ENCODE measurements at places on chromosomes 2 and 18. TPM values are rescaled to one million over a fixed set of nuclear protein-coding genes. Genes with fewer than 3 reads are reported as not detected.

NPHP1 gene
- total RNA-seq, result 1.1 TPM

GRCh38 chr2:18262601-18263000 is 297.9 kb downstream of the RDH14 start:
- no peak for DNase-seq

PSTPIP2 gene
- 18.3 TPM for total RNA-seq

DNA sequence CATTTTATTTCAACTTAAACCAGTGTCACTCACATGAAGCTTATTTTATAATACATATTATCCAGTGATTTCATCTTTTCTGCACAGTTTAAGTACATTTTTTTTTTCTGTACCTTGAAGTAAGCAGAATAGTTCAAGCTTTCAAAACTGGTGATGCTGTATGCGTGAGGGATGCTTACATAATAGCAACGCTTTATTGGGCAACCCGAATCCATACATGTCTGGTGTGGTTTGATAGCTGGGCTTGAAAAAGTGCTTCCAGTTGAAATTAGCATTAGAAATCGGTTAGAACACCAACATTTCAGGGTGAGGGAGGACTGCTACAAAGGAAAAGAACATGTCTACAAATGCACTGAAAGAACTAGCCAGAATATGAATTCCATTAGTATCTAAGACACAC is 117.4 kb downstream of the MBP start:
- DNase-seq, result no peak

DNA sequence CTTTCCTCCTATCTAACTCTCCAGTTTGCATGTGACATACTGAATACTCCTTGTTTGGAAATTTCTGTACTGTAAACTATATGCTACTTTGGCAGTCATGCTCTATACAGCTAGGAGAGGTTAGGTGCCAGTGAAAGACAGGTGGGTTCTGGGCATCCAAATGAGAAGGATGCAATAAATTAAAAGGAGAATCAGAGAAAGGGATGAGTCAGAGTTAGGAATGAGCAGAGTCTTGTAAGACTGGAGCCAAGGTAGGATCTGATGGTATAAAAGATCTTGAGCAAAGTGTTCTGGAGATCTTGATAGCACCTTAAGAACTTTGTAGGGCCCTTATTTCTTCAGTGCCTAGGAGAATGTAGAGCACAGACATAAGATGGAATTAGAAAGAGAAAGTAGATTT is 58.7 kb upstream of the STAM2 start:
- DNase-seq, result no peak

DNA sequence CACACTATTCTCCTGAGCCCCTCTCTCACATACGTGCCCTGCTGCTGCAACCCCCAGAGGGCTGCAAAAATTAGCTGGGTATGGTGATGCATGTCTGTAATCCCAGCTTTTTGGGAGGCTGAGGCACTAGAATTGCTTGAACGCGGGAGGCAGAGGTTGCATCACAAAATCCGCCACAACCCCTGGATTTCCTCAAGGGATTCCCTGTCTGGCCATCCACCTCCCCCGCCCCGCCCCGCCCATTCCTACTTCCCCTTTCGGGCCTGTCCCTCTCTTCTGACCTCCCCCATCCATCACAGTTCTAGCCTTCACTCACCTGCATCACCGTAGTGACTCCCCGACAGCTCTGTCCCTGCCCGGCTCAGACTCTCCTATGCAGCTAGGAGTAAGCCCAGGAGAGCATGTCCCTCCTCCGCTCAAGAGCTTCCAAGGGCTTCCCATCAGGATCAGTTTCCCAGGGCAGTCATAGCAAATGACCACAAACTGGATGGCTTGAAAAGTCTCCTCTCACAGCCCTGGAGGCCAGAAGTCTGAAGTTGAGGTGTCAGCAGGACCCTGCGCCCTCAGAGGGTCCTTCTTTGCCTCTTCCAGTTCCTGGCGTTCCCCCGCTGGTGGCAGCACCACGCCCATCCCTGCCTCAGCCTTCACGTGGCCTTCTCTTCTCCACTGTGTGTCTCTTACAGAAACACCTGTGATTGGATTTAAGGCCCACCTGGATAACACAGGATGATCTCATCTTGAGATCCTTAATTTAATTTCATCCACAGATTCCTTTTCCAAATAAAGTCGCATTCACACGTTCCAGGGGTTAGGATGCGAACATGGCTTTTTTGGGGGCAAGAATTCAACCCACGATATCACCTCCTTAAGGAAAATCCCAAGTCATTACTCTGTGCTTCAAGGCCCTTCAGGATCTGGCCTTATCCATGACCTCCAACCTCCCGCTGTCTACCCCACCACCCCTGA is 58.5 kb downstream of the HS1BP3 start:
- no peak for DNase-seq

GRCh38 chr2:121329786-121330185 is 44.8 kb upstream of the TFCP2L1 start:
- no peak for DNase-seq

IL1A gene
- under 0.01 TPM for total RNA-seq

GRCh38 chr2:166115589-166115988 is 12.2 kb downstream of the SCN1A start:
- no peak for DNase-seq

DNA sequence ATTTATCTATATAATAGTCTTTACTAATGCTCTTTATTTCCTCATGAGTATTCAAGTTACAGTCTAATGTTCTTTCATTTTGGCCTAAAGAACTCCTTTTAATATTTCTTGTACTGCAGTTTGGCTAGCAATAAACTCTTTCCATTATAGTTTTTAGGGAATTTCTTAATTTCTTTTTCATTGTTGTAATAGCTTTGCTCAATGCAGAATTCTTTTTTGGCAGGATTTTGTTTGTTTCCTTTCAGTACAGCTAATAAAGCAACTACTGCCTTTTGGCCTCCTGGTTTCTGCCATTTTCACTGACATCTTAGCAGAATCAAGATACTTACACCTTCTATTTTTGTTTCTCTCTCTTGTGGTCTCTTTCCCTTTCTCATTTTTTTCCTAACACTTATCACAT is 390.4 kb upstream of the RGPD4 start:
- no peak for DNase-seq

- DNase-seq, result no peak
Measured at GRCh38 chr2:37784071-37784758, 112.8 kb upstream of the CDC42EP3 start.

PCARE gene
- under 0.01 TPM for total RNA-seq

- DNase-seq, result peak; percentile 55
Measured at GRCh38 chr2:231228223-231228622, 29.8 kb downstream of the ARMC9 start.

DNA sequence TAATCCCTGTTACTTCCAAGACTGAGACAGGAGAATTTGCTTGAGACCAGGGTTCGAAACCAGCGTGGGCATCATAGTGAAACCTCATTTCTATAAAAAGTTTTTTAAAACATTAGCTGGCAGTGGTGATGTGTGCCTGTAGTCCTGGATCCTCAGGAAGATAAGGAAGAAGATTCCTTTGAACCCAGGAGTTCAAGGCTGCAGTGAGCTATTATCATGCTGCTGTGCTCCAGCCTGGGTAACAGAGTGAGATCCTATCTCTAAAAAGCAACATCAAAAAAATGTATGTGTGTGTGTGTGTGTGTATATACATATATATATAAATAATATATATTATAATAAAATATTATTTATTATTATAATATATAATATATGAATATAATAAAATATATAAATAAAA is 1417.6 kb upstream of the CDH2 start:
- DNase-seq, result peak; percentile 0

- no peak for DNase-seq
Measured at GRCh38 chr2:120927265-120927628, 191.6 kb downstream of the GLI2 start.

METAP1D gene
- 5.1 TPM for total RNA-seq

MYO3B gene
- total RNA-seq, result under 0.01 TPM

DNA sequence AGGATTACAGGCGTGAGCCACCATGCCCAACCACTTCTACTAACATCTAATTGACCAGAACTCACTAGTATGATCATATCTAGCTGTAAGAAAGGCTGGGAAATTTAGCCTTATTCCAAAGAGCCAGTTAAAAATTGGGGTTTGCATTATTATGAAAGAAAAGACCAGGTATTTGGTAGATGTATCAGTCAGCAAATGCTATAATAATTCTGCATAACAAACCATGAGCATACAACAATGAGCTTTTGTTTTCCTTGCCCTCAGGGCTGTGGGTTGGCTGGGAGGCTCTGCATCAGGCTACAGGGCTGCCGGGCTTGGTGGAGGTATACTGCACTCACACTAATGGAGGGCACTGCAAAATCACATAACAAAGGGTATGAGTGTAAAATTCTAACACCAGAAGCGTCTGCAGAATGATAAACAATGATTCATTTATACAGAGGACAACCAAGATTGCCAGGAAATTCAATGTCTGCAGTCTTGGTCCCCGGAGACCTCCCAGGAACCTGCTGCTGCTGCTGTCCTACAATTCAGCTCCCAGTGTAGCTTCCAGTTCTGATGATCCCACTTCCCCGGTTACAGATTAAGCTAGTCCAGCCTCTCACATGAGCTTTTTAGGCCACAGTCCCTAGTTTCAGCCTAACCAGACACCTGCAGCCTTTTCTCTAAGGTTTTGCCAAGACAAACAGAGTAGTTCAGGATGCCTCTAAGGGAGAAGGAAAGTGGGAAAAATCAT is 32.2 kb upstream of the ST3GAL5 start:
- DNase-seq, result no peak

DNA sequence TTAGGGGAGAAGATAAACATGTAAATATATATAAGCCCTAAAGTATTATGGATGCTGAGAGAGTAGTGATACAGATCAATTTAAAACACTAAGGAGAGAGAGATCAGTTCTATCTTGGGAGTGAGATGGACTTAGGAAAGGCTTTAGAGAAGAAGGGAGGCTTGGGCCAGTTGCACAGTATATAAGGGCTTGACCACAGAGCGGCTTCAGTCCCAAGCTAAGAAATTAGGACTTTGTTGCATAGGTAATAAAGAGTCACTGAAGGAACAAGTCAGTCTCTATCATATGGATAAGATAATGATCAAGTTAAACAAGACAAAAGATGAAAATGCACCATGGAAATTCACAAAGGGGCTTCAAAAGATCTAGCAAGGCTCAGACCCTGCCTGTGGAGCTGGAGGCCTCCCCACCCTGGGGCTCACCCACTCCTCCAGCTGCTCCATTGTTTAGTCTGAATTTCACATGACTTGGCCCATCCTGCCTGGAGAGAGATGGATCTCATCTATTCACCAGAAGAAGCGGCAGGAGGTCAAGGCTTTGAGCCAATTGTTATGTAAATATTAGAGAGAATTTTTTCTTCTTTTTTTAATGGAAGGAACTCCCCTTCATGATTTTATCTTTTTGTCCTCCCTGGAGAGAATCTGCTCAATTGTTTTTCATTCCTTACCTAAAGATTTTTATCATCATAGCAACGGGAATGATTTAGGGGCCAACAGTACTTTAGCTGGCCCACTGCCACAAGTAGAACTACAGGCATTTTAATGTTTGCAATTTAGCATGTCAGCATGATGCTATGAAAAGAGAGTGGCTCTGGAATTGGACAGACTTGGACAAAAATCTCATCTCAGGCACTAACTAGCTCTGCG is 44.0 kb downstream of the GYPC start:
- DNase-seq, result no peak

LIMS3 gene
- 0.27 TPM for total RNA-seq

GRCh38 chr2:234378440-234378839 is 118.4 kb downstream of the ARL4C start:
- no peak for DNase-seq

DNA sequence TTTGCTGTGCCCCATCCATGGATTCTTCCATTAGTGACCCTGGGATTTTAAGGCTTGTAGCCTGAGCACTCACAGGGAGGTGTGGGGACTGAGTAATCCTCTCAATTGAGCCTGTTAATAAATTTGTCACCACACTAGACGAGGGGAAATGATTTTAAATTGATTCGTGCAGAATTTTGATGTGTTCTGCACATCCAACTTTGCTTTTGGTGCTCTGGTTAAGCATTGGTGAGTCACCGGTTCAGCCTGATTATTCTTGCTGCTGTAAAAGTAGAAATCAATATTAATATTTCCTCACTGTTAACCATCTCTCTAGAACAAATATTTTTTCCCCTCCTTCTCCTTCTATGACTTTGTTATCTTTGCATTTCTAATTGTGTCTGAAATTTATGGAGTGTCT is 482.0 kb downstream of the TSN start:
- no peak for DNase-seq

GRCh38 chr18:80154293-80154692 is 45.2 kb downstream of the ADNP2 start:
- DNase-seq, result no peak

DNA sequence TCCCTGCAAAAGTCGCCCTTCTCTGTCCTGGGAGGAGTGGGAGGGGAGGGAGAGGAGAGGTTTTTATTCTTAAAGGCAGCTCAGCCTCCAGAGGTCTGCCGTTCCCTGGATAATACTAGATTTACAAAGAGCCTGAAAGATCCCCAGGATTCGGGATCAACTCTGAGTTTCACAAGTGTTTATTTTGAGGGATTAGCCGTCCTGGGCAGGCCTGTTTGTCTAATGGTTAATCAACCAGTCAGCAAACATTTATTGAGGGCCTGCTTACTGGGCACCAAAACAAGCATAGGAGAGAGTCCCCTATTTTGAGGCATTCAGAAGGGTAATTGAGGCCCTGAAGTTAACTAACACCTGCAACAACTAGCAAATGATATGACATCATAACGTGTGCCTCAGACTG is 152.6 kb upstream of the SLC1A4 start:
- DNase-seq, result no peak

DNA sequence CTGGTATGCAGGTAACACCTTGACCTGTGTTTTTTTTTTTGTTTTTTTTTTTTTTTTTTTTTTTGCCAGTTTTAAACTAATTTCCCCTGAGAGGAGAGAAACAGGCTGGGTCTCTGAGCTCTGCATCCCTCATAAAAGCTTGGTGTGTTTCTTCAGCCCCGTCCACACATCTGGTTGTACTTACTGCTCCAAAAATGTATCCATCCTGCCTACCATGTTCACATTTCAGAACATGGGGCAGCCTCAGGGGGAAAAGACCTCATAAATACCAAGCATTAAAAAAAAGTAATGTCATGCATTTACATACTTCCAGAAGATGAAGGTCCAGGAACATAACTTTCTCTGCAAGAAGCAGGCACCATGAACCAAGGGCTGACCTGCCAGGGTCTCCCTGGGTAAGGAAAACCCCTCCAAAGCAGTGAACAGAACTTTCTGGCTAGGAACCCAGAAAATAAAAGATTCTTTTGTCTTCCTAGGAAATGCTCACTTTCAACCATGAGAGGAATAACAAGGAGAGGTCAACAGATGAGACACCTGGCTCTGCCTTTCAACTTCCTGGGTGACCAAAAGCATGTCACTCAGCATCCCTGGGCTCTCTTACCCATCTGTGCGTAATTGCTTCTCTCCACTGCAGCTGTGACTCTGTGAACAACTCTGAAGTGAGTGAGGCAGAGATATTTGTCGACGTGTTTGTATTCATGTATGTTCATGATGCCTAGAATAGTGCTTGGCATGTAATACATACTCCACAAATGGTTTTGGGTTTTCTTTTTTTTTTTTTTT is 118.6 kb downstream of the MCFD2 start:
- DNase-seq, result no peak
